ENCODE measurements at places on chromosomes 7 and 10.

DNA sequence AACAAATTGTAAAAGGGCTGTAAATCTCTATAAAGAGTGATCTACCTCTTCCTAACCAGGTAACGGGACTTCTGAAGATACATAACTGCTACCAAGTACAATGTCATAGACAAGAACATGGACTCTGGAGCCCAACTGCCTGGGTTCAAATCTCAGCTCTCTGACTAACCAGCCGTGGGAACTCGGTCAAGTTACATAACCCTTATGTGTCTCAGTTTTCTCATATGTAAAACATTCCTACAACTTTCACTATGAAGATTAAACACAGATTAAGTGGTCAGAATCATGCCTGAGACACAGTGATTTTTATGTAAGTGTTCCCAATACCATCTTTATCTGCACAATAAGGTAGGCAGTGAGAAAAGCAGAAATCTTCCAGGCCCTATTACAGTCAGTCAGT is 52.6 kb downstream of the ITGB1 start:
- DNase-seq = no peak

DNA sequence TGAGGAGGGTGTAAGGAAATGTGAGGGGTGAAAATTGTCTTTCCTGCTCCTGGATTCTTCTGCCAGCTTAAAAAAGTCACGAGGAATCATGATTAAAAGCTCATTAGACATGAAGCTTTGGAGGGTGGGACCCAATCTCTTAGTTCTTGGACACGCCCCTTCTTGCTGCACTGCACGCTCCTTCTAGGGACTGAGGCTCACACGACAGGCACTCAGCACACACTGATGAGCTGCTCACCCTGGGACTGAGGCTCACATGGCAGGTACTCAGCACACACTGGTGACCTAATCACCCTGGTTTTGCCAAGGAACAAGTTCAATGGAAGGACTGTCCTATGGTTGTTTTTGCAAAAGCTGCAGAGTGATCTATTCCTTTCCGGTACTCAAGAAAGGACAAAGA is 65.8 kb upstream of the ELMO1 start:
- DNase-seq = no peak

DNA sequence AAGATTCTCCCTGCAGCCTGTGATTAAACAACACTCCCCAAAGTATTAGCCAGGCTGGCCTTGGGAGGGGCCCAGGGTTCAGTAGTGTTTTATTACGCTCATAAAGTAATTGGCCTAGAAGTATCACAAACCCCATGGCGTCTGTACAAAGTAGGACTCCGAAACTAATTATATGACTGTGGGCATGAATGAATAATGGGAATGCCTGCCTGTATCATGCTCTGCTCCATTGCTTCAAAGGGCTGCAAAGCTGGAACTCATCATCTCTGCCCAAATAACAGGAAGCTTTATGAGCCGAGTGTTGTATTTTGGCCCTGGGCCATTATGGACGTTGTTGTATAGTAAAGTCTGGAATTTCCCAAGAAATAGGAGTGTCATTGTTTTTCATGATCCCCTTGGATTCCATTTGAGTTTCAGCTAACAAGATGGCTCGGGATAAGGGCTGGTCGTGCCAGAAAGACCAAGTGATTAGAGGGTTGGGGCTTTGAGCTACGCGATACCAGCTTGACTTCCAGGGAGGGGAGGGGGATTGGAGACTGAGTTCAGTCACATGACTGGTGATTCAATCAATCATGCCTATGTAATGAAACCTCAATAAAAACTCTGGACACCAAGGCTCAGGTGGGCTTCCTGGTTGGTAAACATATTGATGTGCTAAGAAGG is 65.3 kb upstream of the NPTX2 start:
- no peak for DNase-seq

- DNase-seq = no peak
These were observed 214.2 kb downstream of the CCDC3 start for GRCh38 chr10:12787297-12787696.

GRCh38 chr7:38232502-38233366 is 40.7 kb downstream of the TARP start:
- DNase-seq = no peak

DNA sequence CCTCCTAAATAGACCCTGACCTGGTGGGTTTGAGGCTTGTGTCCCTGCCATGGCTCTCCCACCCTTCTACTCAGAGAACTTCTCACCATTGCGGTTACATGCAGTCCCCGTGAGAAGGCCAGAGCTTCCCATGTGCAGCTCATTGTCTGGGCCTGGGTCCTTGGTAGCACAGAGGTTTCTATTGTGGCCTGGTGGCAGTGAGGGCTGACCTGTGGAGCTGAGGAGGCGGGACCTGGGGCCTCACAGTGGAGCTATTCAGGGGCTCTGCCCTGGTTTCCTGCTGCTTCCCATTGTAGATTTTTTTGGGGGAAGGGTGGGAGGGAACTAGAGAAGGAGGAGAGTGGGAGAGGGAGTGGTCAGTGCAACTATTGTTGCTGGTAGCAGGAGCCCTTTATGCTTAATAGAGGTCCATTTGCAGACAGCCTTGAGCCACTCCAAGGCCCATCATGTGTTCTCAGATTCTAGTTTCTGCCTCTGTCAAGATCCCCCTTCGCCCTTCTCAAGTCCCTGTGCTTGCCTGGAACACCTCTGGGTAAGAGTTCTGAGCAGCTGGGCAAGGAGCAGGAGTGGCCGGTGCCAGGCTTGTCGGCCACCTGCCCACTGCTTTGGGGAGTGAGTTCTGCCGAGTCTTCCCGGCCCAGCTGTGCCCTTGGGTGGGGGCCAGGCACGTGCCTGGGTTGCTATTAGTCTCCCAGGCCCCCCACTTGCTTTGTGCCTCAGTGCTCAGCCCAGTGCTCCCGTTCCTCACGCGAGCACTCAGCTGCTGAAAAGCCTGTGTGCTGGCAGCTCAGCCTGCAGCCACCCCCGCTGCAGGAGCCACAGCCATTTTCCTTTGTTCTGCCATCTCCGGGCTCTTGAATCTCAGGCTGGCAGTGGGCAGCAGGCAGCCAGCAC is 10.7 kb downstream of the TSPAN14 start:
- no peak for DNase-seq

DNA sequence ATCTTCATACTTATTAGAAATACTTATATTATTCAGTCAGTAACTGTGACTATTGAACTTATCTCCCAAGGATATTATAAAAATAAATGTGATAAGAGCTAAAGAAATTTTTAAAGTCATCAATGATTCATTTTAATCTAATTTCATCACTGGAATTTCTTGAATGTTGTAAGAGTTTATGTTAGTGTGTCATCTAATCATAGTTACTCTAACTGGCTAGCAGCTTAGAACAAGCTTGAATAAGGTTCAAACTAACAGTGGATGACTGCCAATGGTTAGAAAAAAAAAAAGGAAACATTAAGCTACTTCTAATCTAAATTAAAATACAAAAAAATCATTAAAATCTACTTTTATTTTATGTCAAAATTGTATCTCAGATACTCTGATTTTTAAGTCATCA is 1066.3 kb downstream of the CNTNAP2 start:
- DNase-seq = no peak

- no peak for DNase-seq
These were observed 120.2 kb upstream of the RAB18 start for GRCh38 chr10:27383595-27384542.

DNA sequence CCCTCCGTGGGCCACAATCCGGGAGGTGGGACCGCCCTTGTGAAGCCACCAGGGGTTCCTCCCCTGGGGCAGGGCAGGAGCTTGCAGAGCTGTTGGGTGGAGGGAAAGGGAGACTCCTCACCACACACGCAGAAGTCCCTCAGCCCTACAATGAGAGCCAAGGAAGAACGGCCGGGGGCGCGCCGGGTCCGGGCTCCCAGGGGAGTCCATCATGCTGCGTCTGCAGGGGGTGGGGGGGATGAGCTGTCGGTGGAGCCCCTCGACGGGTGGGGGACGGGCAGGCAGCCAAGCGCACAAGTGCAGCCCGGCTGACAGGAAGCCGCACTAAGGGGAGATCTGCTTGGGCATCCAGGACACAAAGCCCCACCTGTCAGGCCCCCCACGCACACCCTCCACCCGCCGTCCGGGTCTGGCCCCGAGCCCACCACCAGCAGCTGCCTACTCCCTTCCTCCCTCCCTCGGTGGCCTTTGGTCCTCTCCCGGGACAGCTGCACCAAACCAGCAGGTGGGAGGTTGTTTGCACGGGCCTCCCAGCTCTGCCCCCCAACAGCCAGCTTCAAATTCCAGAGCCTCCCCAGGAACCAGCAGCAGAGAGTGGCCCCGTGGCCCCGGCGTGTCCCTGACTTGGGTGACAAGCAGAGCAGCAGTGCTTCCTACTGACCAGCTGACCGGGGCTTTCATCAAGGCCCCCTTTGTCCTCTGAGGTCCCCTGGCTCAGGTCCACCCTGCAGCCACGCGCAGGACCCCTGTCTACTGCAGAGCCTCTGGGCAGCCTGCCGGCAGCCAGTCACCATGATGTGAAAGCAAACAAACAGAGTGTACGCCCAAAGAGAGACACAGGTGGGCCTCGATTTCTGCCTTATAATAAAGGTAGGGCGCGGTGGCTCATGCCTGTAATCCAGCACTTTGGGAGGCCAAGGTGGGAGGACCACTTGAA is 50.3 kb downstream of the HIP1 start:
- peak; percentile 83 for DNase-seq

- DNase-seq = no peak
These were observed 1.9 kb downstream of the DKK1 start for GRCh38 chr10:52316001-52316400.

DNA sequence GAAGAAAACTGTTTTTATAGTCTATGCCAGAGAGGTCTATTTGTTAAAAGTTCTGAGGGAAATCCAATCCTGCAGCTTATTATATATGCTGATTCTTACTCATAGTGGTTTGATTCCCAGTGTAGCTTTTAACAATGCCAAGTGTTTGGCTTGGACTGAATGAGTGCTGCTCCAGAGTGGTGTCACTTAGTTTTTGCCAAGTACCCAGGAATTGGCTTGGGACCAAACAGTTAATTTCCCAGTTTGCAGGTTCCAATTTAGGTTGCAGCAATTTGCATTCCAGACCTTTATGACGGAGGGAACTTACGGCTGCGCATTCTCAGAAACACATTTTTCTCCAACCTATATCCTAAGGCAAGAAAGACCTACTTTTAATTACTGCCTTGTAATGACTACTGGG is 32.4 kb downstream of the NSUN6 start:
- DNase-seq = no peak

GRCh38 chr10:124614003-124614659 is 130.0 kb downstream of the FAM53B start:
- no peak for DNase-seq

GRCh38 chr10:19449860-19450259 is 366.4 kb upstream of the PLXDC2 start:
- no peak for DNase-seq

DNA sequence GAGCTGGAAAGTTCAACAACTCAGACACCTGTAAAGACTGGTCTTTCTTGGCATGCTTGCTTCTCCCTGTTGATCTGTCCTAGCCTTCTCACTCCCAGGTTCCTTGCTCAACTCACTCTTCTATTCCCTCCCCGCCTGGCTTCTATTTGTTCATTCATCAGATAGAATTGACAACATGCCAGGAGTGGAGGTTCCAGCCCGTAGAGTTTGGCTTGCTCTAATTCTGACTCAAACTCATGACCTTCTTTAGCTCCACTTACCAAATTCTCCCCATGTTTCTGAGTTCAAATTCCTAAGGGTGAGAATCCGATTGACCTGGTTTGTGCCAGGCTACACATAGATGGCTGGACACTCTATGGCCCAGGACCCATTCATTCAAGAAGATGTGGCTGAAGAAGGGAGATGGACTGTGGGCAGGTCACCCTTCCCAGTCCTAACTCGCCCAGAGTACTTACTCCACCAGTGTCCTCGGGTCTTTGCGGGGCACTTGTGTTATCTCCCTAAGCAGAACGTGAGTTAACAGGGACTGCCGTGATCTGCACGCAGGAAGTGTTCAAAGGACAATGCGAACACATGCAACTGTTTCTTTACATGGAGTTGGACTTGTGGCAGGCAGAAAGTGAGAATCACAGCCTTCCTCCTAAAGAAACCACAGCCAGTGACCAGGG is 4.0 kb upstream of the TMEM236 start:
- DNase-seq = no peak

DNA sequence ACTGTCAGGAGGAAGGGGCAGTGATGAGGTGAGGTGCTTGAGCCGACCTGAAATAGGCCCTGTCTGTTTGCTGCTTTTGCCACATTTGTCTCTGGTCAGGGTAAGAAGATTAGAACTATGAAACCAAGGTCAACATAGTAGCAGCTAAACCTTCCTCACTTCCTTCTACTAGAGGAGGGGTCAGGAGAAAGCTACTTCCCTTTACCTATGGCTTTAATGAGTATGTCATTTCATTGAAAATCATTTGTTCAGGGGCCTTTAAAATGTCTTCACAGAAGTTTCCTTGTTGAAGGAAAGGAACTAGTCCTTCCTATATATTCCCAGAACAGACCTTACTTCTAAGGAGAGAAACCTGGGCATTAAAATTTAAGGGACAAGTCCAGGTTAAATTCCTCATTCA is 19.0 kb downstream of the HYAL4 start:
- no peak for DNase-seq

GRCh38 chr7:108226816-108227299 is 96.7 kb upstream of the LAMB4 start:
- no peak for DNase-seq
